NCI-H187 (cell line): ENCODE measurements at places on chromosomes 3 and 15.
A peak's percentile ranks its signal among the peaks of the same experiment; 100 is the strongest.

DNA sequence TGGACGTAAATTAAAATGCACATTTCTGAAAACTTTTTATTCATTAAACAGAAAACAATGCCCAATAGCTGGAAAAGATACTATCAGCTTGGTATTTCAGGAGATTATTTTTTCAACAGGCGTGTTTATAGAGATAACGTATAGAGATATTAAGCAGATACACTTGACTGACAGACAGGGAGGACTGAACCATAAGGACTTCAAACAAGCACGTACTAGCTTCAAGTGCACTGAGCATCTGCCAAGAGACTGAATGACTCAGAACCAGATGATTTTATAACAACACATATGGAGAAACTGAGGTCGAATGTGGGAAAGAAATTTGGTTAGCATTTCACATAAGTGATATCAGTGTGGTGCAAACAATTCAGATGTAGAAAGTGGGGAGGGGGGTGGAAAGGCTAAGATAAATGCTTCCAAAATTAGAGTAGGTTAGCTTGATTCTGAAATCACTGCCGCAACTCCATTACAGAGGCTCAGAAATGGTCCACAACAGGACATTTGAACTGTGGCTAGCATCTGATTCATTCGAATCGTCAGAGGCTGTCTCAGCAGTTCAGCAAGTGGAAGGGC, 103.5 kb downstream of the SEMA6D start:
- no peak for DNase-seq

DNA sequence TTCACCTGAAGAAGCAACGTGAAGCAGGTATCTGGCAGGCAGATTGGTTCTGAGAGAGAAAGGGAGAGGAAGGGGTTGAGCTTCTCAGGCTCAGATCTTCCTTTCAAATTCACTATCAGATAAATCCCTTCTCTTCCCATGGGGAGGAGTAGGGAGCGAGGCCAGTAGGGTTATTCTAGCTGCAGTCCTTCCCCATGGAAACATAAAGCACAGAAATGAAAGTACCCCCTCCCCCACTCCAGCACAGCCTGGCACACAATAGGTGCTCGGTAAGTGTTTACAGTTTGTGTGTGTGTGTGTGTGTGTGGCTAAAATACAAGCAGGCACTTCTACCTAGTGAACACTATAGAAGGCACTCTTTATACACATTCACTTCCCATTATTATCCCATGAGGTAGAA, 20.8 kb upstream of the VPS8 start:
- no peak for DNase-seq

GRCh38 chr15:35078221-35078915, 6.7 kb downstream of the NANOGP8 start:
- no peak for DNase-seq

DNA sequence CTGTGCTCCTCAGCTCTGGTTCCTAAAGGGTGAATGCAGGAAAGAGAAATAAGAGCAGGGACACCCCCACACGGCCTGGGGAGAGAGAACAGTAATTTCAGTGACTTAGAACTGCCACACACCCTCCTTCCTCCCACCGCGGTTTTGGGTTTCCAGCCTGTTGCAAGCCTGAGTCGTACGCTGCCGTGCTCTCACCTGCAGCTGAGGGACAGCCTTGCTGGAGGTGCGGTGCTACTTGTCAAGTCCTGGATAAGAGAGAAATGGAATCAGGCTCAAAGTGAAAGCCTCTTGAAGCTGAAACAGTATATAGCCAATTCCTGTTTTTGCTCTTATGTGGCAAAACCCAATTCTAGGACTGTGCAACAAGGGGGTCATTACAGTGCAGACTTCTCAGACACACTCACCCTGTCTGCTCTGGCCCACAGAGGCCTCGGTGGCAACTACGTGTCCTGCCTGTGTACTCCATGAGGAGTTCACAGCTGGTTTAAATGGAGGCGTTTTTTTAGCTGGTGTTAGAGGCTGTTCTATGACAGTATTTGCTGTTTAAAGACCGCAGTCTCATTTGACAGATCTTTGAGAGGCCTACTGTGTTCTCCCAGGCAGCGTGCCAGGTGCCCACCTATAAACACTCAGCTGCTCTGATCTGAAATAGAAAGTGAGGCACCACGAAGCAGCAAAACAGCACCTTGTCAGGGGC, 42.9 kb downstream of the TBC1D2B start:
- DNase-seq: no peak

DNA sequence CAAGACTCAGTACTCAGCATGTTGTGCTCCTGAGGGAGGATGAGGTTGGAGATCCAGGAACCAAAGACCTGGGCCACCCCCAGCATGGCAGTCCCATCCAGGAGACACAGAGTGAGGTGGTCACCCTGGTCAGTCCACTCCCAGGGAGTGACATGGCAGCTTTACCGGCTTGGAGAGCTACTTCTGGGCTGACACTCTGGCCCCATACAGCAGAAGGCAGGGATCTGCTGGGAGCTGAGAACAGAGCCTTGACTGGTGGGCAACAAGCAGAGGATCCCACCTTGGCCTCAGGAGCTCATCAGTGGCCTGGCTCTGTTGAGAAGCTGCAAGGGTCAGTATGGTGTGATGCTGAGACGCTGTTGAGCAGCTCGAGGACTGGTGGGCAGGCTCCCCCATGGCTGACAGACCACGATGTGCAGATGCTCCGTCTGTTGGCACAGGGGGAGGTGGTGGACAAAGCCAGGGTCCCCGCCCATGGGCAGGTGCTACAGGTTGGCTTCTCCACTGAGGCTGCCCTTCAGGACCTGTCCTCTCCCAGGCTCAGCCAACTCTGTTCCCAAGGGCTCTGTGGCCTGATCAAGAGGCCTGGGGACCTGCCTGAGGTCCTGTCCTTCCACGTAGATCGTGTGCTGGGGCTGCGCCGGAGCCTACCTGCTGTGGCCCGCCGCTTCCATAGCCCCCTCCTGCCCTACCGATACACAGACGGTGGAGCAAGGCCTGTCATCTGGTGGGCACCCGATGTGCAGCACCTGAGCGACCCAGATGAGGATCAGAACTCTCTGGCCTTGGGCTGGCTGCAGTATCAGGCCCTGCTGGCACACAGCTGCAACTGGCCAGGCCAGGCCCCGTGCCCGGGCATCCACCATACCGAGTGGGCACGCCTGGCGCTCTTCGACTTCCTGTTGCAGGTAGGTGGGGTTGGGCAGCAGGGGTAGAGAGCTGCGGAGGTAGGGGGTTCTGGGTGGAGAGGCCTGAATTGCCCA, 53.8 kb downstream of the GASK1A start:
- no peak for DNase-seq

- DNase-seq: no peak
These were observed 2.0 kb upstream of the EFCC1 start for GRCh38 chr3:128999102-128999501.

DNA sequence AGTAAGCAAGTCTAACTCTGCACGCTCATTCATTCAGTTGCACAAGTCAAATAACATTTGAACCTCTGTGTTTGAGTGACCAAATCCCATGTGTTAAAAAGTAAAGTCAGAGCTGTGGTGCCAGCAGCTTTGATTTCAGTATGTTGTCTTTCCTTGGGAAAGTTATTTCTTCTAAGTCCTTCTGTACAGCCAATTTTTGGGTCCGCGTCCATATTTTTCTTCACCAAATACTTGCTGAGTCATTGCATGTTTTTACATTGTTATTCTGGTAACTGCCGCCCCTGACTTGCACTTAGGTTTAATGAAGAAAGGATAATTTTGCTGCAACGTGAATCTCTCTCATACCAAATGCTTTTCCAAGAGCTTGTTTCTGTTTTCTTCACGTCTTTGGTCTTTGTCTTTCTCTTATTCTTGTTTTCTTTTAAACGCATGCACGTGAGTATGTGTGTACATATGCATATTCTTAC, 56.7 kb downstream of the PLS1 start:
- no peak for DNase-seq

GRCh38 chr3:68866157-68866556, 66.2 kb downstream of the TAFA4 start:
- DNase-seq: no peak

- no peak for DNase-seq
These were observed 31.5 kb upstream of the FAM107A start for GRCh38 chr3:58608648-58609047.

GRCh38 chr3:56257826-56258225, 210.4 kb downstream of the ERC2 start:
- no peak for DNase-seq

DNA sequence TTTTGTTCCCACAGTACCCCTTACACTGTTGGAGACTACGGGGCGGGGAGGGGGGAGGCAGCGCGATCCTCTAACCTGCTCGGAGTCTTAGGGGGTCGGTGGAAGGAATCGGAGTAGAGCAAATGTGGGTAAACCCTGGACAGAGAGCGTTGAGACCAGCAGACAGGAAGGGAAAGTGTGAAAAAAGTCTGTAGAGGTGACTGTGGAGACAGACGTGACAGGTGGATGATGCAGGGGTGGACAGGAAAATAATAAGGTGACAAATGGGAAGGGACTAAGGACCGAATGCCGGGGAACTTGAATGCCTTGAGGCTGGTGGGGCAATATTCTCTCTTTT, 424 bp downstream of the EAF2 start:
- DNase-seq: no peak

DNA sequence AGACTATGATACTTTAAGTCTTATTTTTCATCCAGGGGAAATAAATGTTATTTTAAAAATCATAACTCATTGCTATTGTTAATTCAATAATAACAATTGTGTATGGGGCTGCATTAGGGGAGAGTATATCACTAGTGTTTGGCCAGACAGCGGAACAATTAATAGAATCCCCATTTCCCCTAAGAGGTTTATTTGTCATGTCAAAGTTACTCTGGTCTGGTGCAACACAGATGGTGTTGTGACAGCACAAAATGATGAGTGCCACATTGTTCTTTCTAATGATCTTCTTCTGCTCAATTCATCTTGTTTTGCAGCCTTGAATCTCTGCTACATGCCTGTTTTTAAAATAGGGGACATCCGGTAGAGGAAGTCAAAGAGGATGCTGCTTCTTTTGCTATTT, 351.6 kb downstream of the NSUN3 start:
- DNase-seq: no peak

- no peak for DNase-seq
These were observed 40.8 kb downstream of the PLCH1 start for GRCh38 chr3:155704061-155704460.

- DNase-seq: no peak
These were observed 208.7 kb downstream of the MBNL1 start for GRCh38 chr3:152477422-152477821.

DNA sequence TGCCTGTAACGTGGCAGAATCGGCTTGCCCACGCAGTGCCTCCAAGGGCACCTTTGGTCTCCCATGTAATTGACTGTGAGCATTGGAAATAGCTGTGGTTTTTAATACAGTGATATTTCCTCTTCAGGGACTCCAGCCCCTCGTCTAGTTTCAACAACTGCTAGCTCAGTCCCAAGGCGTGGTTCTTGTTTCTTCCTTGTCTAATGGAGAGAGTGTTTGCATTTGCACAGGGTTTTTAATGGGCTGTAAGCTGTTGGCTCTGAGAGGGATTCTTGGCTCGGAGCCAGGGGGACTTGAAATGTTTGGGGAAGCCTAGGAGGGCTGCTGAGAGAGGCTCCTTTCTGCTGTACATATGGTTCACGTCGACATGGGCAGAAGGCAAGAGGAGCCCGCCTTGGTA, 86.2 kb downstream of the THSD4 start:
- peak; percentile 90 for DNase-seq

- no peak for DNase-seq
These were observed 106.3 kb downstream of the PROS1 start for GRCh38 chr3:93867425-93867824.

DNA sequence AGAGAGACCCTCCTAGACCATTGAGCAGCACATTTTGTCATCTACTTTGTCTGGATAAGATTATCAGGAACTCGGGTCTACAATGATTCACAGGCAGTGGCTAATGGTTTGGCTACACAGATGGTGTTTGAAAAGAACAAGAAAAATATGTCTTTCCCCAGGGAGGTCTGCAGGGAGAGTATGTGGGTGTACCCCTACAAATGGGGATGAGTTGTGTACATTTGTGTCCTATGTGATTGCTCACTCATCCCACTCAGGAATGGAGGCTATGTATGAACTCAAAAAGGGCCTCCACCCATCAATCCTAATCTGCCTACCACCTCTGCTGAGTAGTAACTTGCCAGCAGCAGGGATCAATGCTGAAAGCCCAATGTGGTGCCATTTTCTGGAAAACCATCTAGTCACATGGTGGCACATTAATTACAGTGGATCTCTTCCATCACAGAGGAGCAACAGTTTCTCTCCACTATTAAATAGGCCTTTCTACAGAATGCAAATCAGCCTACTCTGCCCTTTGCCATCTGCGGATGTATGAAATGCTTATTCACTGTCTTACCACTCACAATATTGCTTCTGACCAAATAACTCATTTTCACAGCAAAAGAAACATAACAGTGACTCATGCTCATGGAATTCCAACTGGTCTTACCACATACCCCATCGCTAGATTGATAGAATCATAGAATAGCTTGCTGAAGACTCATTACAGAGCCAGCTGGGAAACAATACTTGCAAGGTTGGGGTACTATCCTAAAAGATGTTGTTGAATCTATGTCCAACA, 48.3 kb upstream of the TRIM42 start:
- no peak for DNase-seq

DNA sequence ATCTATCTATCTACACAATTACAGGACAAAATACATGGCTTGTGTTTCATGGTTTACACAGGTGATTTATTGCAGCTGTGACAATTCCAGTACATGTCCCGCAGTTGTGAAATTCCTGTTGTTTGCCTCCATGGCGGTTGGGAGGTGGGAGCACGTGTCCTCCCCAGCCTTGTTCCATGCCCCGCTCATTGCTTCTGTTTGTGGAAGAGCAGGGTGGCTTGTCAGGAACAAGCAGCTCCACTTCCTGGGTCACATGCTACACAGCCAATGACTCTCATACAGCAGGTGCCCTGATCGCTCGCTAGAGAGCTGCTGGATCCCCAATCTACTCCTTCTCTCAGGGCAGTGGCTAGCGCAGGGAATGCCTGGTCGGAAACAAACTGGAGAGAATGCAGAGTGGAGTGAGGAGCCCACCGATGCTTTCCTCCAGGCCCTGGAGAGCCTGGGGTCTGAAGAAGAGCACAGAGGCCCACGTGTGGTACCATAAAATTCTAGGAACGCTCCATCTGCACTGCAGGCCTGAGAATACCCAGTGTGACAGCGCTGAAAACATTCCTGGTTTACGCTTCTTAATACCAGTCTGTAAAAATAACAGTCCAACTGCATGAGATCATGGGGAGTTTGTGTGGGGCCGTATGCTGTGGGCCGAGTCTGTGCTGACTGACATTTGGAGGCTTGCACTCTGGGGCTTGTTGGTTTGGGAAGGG, 270.6 kb upstream of the RGMA start:
- no peak for DNase-seq
